Activated CD8-positive, alpha-beta T cell treated with anti-CD3 and anti-CD28 coated beads for 36 hours (primary cell): ENCODE measurements at places on chromosomes 6 and 20.
A peak's percentile ranks its signal among the peaks of the same experiment; 100 is the strongest.

- no peak for DNase-seq
Measured at GRCh38 chr6:74366634-74367033, 670.6 kb downstream of the CD109 start.

- DNase-seq, result no peak
Measured at GRCh38 chr6:53527249-53527765, 17.6 kb downstream of the GCLC start.

GRCh38 chr6:43724914-43725642 lies 37.5 kb upstream of the MRPS18A start:
- peak; percentile 94 for DNase-seq

GRCh38 chr20:10129749-10130148 lies 88.9 kb upstream of the SNAP25 start:
- DNase-seq, result no peak

DNA sequence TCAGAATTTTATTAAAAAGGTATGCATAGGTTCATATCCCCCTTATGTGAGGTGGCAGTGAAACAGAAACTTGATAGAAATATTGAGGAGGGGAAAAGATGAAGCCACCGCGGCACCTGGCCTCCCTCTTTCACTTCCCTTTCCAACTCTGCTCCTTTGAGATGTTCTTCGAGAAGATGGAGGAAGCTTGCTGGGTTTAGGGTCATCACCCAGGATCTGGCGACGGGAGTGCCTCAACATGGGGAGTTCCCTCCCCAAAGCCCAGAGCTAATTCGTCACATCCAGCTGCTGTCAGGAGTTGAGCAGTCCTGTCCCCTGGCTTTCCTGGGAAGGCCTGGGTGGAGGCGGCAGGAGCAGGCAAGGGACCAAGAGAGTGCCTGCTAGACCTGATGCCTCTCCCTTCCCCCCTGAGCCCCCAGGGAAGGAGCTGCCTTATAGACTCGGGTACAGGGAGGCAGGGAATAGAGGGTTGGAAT lies 29.1 kb downstream of the RREB1 start:
- DNase-seq, result no peak

GRCh38 chr6:3861424-3861823 lies 12.3 kb downstream of the FAM50B start:
- no peak for DNase-seq

GRCh38 chr6:145069966-145070365 lies 665.4 kb downstream of the EPM2A start:
- DNase-seq, result no peak

GRCh38 chr6:293193-294174 lies 1.2 kb downstream of the DUSP22 start:
- peak; percentile 62 for DNase-seq

DNA sequence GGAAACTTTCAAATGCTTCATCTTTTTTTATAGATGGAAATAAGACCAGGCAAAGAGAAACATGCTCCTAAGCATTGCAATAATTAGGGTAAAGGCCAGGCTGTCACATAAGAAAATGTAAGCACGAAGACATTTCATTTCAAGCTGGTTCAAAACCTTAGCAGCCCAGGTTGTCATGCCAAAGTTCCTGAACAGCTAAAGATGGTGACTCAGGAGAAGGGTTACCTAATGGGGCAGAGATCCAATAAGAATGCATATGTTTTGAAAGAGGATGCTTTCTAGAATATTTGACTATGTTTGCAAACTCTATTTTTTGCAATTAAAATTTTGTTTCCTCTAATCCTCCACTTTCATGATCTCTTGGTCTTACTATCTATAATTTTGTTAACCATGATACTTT lies 65.6 kb upstream of the PHACTR2 start:
- DNase-seq, result no peak

GRCh38 chr6:53811082-53811481 lies 16.3 kb downstream of the LRRC1 start:
- DNase-seq, result no peak

GRCh38 chr20:63222541-63222940 lies 6.6 kb upstream of the YTHDF1 start:
- DNase-seq, result no peak

DNA sequence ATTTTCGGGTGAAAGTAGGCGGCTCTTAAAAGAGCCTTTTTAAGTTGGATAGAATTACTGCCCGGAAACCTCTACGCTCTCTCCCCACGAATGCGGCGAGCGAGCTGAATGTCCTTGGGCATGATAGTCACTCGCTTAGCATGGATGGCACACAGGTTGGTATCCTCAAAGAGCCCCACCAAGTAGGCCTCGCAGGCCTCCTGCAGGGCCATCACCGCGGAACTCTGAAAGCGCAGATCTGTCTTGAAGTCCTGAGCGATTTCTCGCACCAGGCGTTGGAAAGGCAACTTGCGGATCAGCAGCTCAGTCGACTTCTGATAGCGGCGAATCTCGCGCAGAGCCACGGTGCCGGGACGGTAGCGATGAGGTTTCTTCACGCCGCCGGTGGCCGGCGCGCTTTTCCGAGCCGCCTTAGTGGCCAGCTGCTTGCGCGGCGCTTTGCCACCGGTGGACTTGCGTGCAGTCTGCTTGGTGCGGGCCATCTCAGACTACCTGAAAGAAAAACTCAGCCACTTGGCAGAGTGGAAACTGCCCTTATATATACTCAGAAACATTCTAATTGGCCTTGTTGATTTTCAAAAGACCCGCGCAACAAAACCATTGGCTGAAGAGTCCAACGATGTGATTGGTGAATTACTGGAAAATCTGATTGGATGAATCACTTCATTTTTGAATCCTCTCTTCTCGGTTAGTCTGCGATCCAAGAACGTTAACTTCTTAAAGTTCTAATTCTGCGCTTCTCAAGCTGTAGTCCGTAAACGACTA lies 93.9 kb upstream of the BTN3A2 start:
- DNase-seq, result peak; percentile 87

GRCh38 chr6:157246048-157246630 lies 77.2 kb downstream of the TMEM242 start:
- DNase-seq, result no peak

GRCh38 chr6:76694795-76695194 lies 622.3 kb upstream of the IMPG1 start:
- DNase-seq, result no peak

GRCh38 chr6:124260337-124260736 lies 456.7 kb downstream of the NKAIN2 start:
- no peak for DNase-seq

GRCh38 chr6:139588076-139588639 lies 213.7 kb upstream of the CITED2 start:
- no peak for DNase-seq

DNA sequence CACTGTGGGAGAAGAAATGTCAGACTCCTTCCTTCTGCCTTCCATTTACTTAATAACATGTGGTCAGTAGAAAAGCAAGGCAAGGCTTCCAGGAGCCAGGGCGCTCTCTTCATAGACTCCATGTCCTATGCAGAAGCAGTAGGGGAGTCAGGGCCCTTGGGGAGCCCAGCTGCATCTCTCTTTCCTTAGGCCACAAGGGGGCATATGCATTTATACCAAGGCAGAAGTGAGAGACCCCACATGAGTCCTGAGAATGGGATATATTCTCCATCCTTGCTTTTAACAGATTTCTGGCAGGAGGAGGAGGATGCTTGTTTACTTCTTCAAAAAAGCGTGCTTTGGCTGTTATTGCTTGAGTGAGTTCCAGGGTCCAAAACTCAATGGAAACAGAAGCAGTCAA lies 198.5 kb downstream of the HIVEP2 start:
- DNase-seq, result peak; percentile 53

GRCh38 chr6:164097551-164098398 lies 683.3 kb downstream of the QKI start:
- no peak for DNase-seq

DNA sequence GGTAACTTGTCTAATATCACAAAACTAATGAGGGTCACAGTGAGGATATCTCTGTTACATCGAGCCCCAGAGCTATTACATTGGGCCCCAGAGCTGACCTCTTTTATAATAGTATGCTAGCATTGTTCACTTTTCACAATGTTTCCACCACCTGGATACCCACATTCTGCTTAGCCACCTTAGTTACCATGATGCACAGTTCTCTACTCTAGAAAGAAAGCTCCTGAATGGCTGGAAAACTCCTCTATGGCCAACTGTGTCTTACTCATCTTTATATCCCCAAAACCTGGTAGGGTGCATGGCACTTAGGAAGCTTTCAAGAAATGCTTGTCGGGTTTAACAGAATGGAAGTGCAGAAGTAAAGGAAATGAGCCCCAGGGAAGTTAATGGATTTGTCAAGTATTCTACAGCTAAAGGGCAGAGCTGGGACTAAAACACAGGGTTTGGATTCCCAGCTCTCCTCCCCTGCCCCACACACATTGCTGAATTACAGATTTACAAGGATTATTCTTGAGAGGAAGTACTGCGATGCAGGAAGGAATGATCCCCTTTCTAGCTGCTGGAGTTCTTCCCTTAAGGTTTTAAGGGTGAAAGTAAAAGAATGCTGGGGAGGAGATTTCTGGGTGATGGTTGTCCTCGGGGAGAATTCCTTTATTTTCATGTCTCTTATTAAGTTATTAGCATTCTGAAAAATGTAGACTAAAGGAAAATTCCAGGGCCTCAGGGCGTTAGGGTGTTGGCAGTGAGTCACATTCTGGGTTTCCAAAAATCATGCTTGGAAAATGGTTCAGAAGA lies 16.1 kb upstream of the HINT3 start:
- no peak for DNase-seq

- DNase-seq, result no peak
Measured at GRCh38 chr6:4606821-4607704, 169.1 kb upstream of the CDYL start.

DNA sequence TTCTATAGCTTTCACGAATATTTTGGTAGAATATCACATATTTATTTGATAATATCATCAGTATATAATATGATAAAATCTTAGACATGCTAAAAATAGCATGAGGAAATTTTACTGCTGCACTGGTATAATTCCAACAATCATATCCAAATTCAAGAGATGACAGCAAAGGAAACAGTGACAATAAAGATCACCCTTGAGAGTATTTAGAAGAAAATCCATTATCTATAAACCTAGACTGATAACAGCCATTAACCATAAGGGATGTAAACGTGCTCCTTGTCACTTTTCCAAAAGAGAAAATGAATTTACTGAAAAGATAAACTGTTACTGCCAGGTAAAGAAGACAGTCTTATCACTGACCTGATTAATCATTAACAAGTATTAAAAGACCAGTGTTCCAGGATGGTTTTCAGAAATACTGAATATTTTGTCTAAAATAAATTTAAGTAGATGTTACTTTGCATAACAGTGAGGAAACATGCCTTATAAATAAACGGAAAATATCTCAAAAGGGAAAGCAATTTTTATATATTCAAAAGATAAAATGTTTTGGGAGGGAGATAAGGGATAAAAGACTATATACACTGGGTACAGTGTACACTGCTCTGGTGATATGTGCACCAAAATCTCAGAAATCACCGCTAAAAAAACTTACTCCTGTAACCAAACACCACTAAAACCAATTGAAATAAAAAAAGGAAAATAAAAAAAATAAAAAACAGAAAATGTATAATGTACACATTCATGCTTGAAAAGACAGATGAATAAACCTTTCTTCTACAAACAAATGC lies 1704.7 kb downstream of the HACE1 start:
- DNase-seq, result no peak

GRCh38 chr6:11762794-11763459 lies 15.7 kb downstream of the ADTRP start:
- no peak for DNase-seq

- DNase-seq, result no peak
Measured at GRCh38 chr6:83594941-83595340, 82.6 kb downstream of the PRSS35 start.

DNA sequence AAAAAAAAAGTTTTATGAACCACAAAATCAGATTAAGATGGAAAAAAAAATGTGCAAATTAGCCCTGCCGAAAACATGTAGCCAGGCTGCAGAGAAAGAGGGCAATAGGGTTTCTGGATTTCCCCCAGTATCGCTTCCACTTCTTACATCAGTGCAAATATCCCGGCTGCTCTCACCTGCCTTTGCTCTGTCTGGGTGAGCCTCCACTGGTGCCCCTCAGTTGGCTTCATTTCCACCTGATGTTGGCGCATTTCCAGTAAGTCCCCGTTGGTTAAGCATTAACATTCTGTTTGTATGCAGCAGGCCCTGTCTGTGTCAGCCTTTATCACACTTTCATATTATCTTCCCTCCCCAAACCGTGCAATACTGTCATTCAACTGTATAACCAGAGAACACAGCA lies 215.1 kb downstream of the CBLN4 start:
- DNase-seq, result no peak

- DNase-seq, result no peak
Measured at GRCh38 chr6:21855811-21856455, 262.4 kb downstream of the SOX4 start.

- DNase-seq, result peak; percentile 58
Measured at GRCh38 chr6:13526727-13527670, 39.6 kb upstream of the GFOD1 start.

GRCh38 chr6:1947922-1948321 lies 297.5 kb downstream of the GMDS start:
- no peak for DNase-seq

- DNase-seq, result peak; percentile 65
Measured at GRCh38 chr6:8219352-8219943, 117.1 kb upstream of the EEF1E1 start.

DNA sequence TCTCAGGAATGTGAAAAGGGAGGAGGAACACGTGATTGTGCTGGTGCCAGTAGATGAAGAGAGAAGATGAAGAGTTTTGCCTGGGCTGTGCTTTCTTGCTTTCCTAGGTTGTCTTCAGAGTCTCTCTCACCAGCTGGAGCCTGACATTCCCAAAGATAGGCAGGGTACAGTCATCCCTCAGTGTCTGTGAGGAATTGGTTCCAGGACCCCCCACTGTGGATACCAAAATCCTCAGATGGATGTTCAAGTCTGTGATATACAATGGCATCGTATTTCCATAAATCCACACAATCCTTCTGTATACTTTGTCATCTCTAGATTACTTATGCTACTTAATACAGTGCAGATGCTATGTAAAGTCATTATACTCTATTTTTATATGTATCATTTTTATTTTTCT lies 113.5 kb downstream of the SAMD5 start:
- no peak for DNase-seq

DNA sequence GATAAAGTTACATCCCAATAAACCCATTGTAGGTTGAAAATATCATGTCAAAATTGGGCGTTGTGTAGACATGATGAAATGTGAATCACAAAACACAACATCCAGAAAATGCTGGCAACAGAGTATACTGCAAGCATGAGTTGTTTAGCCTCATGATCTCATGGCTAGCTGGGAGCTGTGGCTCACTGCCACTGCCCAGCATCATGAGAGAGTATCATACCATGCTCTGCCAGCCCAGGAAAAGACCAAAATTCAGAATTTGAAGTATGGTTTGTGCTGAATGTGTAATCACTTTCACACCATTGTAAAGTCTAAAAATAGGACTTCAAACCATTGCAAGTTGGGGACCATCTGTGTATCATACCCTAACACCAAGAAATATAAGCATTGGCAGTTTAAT lies 45.2 kb upstream of the SMAP1 start:
- no peak for DNase-seq

DNA sequence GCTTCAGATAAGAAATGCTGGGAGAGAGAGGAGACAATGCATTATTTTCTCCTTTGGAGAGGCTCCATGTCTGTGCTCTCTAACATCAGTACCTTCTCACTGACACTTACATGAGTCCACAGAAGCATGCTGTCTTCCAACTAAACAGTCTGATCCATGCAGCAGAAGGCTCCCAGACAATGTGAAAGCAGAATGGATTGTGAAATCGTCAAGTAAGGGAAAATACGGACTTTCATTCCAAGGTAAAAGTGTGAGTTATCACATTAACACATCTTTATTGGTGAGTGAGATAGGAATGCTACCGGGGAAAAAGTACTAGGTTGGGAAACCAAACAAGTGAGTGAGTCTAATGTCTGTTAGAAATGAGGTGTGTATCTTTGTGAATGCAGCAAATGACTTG lies 167.6 kb upstream of the KCNK16 start:
- no peak for DNase-seq

- DNase-seq, result peak; percentile 51
Measured at GRCh38 chr6:30483677-30484279, 5.5 kb upstream of the HLA-E start.
